ENCODE measurements at places on chromosomes 3 and 15. TPM values are rescaled to one million over a fixed set of nuclear protein-coding genes. Genes with fewer than 3 reads are reported as not detected.
A peak's percentile ranks its signal among the peaks of the same experiment; 100 is the strongest.

The GALNT15 gene
- total RNA-seq = 175 TPM

- no peak for DNase-seq
These were observed 49.6 kb downstream of the FAM98B start for GRCh38 chr15:38503496-38503895.

The TTLL13 gene
- total RNA-seq = 0.09 TPM

The TRIM42 gene
- total RNA-seq = not detected

The ISLR2 gene
- total RNA-seq = not detected

DNA sequence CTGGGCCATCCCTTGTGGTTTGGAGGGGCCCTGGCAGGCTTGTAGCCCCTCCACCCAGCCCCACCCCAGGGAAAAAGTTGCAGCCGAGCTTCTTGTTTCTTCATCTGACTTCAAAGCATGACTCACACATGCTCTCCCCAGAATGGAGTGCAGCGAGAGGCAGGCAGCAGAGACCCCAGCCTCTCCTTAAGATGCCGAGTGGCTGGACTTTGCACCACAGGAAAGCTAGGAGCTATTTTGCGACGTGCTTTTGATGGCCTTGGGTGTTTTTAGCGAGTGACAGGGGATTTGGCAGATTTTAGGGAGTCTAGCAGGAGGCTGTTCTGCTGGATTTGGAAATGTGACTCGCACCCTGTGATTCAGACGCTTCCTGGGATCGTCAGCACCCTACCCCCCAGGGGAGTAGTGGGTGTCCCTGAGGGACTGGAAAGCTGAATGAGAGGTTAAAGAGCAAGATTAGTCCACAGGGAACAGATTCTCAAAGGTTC is 14.2 kb downstream of the BAHD1 start:
- DNase-seq = no peak

GRCh38 chr3:188817103-188817934 is 354.5 kb upstream of the TPRG1 start:
- DNase-seq = no peak

The PIF1 gene
- 5.4 TPM for total RNA-seq

DNA sequence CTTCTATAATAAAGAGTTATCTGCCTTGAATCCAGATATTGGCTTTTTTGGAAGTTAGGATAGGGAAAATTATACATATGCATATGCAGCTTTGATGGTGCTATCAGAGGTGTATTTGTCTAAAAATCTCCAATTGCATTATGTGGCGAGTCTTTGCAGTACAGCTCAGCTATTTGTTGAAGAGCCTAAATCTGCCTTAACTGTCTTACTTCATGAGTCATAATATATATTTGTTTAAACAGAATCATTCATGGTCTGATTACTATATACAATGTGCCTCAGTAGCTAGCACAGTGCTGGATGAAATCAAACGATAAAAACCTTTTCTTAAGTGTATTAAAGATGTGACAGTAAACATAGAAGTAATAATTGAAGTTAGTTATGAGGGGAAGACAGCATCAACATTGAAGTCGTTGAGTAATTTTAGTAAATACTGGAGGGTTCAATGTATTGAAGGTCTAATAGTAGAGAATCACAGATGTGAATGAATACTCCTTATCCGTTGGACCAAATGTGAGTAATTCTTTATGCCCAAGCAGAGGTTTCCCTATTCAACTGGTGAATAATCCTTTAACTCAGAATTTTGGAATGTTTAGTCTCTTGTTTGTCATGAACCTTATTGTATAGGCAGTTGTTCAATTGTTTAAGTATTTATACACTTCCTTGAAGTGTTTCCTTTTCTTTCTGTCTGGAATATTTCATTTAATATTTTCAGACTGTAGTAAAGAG is 74.8 kb upstream of the NAALADL2 start:
- no peak for DNase-seq

The IQCH gene
- 1.4 TPM for total RNA-seq

DNA sequence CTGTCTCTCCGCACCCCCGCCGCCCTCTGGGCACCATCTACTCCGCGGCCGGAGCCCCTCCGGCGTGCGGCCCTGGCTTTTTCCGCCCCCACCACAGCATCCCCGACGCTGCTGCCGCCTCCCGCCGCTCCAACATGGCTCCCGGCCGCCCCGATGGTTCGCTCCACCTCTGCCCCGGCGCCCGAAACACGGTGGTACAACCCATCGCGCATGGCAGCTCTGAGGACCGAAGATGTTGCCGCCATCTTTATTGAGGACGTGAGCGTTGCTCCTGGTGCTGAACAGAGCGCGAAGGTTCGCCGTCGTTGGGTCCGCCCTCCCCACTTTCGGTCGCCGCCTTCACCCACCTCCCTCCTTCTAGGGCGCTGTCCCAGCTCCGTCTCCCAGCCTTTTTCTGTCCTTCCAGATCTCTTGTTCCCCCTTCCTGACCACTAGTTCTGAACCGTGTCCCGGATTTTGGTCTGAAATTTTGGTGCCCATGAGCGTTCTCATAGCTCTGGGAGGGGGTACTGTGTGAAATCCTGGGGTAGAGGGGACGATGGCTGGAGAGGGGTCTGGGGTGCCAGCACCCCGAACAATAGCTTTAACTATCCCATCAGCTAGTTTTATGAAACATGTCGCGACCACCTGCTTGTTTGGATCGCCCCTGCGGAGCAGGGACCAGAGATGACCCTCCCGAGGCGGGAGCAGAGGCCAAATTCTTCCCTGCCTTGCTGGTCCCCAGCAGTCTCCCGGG is at the start of gene CELSR3:
Gene CELSR3 (minus strand): TSS at position 134 of the 736 bp plus-strand sequence. CDS start 252 bp downstream, outside the sequence.
- DNase-seq = peak; percentile 91

DNA sequence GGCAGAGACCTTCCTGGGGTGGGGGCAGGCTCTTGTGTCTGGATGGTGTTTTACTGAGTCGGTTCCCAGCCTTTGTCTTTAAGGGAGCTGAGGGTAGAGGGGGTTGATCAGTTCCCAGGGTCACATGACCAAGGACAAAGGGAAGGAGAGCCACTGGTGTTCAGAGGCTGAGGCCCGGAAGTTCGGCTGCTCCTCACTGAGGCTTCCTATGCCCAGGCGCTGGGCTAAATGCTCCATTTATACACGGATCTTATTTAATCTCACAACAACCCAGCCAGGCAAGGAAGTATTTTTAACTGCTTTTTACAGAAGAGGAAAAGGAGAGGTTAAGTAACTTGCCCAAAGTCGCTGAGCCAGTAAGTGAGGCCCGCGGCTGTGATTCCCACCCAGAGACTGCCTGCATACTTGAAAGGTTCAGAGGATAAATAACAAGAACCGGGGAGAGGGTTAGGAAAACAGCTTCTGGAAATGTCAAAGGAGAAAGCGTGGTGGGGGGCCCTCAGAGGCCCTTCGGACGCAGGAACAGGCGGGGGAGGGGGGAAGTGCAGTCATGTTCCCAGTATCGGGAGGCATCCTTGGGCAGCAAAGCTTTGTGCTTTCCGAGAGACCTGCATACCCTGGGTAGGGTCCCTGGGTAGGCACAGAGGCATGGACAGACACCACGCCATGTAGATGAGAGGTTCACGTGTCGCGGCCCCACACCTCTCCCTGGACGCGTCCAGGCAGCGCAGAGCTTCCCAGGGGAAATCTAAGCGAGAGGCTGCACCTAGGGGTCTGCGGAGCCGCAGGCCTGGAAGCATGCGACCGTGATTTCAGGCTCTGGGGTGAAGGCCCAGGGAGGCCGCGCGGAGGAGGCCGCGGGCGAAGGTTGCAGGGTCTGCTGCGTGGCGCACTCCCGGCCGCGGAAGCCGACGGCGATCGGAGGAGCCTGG is 21.3 kb downstream of the EPHB3 start:
- DNase-seq = no peak

- no peak for DNase-seq
These were observed 327.6 kb downstream of the FGF12 start for GRCh38 chr3:192399767-192400166.

GRCh38 chr3:115627180-115628074 is 4.1 kb downstream of the GAP43 start:
- DNase-seq = no peak

The SH3BP5 gene
- 145 TPM for total RNA-seq

DNA sequence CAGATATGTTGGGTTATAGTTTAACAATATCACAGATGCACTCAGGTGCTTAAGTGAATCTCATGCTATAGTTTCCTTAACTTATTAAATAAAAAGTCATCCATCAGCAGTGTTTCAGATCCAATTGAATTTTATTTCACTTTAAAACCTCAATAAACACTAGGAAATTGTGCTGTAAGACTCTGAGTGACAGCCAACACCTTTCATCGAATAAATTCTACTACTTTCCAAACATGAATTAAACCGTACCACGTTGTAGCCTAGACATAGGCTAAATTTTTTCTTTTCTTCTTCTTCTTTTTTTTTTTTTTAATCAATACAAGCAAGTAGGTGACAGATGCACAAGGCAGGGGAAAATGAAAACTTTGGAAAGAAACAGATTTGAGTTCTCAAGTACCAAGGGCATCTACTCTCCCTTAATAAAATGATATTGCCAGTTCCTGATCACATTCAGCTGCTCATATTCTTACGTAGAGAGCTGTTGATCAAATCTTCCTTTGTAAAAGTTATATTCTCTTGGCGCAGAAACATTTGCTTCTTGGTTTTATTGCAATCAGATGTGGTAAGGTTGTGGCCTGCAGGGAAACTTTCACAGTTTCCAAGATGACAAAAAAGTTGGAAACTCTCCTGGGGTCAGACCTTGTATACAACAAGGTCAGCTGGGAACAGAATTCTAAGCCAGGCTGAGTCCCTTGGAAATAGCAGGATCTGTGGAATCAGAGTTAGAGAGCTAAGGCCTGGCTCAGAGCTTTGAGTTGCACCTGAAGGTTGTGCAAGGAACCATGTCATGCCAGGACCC is 147.7 kb downstream of the CD47 start:
- DNase-seq = no peak

Measured in dermis blood vessel endothelial cell (primary cell).